GM13977 (cell line): ENCODE measurements at places on chromosomes 1 and 21.

GRCh38 chr1:188822248-188822647, 1655.4 kb downstream of the BRINP3 start:
- DNase-seq = no peak

DNA sequence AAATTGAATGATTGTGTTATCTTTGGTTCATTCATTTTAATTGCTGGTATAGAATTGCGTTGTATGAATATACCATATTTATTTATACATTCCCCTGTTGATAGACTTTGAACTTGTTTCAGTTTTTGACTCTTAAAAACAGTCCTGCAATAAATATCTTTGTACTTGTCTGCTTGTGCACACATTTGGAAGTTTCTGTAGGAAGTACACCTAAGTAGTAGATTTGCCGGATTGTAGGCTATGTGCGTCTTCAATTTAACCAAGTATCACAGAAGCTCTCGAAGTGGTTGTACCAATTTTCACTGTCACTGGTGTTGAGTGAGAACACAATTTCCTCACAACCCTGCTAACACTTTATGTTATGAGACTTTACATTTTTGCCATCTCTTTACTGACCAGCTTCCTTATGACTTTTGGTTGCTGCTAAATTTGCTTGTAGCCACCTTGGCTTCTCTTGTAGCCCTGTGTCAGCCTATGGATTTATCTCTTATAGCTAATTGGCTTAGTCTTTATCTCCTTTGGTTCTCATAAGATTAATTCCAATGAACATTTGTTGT, 2.2 kb downstream of the TTC3 start:
- no peak for DNase-seq

DNA sequence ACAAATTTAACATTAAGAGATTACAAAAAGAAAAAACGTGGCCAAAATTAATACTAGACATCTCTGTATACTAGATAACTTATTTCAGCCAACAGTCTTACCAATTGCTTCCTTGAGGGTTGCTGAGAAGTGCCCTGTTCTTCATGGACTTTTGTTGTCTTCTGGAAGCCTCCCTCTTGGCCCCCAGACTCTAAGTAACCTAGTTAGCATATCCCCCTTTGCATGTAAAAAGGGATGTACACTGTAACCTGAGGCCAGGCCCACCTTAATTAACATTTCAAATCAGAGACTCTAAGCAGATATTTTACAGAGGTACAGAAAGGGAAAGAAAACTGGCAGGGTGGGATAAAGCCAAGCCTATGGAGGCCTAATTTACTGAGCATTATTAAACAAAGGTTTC, 1047.3 kb downstream of the ADGRL2 start:
- no peak for DNase-seq

DNA sequence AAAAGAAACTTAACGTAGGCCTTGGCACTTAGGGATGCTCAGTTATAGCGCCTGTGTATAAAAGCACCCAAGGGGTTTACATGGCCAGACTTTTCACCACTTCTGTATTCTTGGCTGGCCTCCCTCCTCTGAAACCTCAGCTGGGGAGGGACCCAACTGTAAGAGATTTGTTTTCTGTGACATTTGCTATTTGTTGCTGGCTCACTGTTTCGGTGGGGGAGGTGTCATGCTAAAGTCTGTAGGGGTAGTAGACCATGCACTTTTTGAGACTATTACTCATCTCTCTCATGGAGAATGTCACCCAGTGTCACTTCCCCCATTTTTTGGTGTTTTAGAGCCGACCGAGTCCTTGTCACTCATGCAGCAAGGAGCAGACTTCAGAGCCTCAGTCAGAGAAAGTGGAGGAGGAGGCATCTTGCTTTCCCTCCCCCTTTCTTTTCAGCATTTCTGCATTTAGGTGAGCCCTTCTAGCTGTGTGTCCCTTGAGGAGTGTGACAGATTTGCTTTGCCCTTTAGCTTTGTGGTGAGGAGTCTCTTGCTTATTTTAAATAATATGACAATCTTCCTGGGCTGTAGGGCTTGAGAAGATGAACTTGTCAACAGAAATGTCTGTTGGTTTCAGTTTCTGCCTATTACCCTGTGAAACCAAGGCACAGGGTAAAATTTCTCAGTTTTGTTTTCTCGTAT, 160.1 kb downstream of the FASLG start:
- DNase-seq = peak; percentile 72

GRCh38 chr21:15775291-15775690, 45.5 kb downstream of the USP25 start:
- no peak for DNase-seq

DNA sequence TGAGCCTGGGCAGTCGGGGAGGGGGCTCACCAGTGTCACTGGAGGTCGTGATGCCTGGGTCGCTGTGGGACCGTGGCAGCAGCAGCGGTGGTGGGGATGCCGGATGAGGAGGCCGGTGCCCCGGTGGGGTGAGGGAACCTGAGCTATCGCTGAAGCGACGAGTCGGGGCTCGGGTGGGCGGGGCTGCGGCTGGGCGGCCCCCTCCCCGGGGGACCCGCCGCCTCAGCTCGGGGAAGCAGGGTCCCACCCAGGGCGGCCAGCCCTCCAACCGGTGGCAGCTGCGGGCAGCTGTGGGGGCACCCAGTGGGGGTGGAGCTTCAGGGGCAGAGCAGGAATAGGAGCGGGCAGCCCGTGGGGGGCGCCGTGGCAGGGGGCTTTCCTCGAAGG, 5.0 kb downstream of the ENTREP3 start:
- no peak for DNase-seq

DNA sequence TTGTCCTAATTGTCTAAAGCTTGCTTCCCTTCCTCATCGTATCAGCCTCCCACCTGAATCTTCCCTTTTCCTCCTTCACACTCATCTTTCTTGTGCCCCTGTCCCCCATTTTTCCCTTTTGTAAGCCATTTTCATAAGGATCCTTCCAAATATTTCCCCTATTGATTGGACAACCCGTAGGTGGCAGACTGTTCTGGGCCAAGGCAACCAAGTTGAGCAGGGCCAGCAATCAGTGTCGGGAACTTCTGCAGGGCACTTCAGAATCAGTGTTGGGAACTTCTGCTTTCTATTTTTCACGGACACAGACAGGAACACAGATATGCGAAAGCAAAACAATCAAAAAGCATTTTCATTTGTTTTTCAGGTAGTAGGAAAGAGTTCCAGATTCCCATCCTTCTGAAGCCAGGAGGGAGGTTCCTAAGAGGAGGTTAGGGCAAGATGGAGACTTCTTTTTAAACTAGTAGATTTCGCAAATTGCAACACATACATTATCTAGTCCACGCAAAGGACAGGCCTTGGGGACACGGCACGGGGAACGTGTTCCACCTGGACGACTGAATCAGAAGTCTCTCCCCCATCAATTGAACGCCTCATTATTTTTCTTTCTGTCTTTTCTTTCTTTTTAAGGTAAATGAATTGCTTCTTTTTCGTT, 691 bp upstream of the MPZL1 start:
- DNase-seq = peak; percentile 28

- no peak for DNase-seq
Observed at GRCh38 chr1:223245983-223246382, 102.9 kb upstream of the TLR5 start.

GRCh38 chr1:52142220-52143183, 613 bp downstream of the ZFYVE9 start:
- peak; percentile 52 for DNase-seq

DNA sequence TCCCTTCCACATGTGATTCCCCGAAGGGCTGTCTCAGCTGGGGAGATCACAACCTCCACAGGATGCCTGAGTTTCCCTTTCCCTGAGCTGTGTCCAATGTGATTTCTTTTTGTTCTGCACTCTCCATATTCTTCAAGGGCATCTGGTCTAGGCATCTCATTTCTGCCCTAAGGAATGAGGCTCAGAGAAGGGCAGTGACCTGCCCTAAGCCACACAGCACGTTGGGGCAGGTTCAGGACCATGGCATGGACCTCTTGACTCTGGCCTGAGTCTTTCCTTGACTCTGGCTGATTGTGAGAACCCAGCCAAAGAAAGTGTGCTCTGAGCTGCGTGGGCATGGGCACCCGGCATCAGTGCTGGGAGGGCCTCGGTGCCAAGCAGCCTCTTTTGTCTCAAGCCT, 590.3 kb downstream of the PTPRU start:
- no peak for DNase-seq

DNA sequence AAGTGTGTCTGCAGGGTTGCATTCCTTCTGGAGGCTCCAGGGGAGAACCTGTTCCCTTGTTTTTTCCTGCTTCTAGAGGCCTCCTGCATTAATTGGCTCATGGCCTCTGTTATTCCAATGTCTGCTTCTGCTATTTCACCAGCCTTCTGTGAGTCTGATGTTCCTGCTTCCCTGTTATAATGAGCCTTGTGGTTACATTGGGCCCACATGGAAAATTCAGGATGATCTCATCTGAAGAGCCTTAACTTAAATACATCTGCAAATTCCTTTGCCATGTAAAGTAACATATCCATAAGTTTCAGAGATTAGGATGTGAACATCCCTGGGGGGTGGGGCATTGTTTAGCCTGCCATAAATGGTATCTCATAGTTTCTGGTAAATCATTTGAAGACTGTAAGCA, 181.1 kb downstream of the RWDD3 start:
- DNase-seq = no peak

- DNase-seq = no peak
Observed at GRCh38 chr1:7560601-7561181, 210.4 kb upstream of the VAMP3 start.
